NCI-H1694 treated with DMSO at 0.1 percent for 48 hours (cell line): ENCODE measurements at places on chromosomes 5 and 9.

DNA sequence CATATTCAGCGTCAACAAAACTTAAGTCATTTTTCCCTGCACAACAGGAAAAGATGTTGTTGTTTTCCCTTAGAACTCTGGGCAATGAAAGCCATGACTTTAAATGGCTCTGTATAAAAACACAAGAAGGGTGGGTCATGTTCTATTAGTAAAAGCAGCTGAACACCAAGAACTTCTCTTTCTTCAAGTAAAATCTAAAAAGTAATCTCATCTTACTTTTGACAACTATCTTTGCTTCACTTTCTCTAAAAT, 9.1 kb downstream of the PFDN1 start:
- DNase-seq: no peak

GRCh38 chr5:119058979-119059529, 11.8 kb upstream of the DMXL1 start:
- DNase-seq: no peak

DNA sequence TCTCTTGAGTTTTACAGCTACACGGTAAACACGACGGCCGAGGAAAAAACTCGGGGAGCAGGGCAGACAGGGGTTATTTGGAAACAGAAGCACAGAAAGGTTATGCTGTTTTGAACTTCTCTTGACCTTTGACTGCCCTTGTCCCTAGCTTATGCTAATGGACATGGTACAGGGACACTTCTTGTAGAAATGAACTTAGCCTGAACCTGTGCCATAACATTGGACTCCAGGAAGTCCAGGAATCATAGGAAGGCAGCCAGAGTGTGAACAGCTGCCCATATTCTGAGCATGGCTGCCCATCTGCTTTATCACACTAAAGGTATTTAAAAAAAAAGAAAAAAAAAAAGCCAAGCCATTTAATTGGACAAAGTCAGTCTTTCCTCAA, 46.1 kb downstream of the NR6A1 start:
- DNase-seq: no peak

DNA sequence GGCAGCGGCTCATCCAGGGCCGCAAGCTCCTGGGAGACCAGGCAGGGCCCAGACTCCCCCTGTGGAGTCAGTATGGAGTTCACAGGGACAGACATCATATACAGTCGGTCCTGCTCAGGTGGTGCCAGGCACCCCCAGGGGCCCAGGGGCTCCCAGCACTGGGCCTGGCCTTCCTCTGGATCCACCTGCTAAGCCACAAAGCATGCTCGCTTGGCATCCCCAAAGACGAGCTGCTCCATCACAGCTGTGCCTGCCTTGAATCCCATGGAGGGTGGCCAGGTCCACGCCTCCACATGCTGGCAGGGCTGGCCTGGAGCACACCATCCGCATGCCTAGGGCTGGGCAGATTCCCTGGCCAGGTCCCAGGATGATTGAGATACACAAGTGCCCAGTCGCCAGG, 4.6 kb downstream of the BICD2 start:
- peak; percentile 41 for DNase-seq

DNA sequence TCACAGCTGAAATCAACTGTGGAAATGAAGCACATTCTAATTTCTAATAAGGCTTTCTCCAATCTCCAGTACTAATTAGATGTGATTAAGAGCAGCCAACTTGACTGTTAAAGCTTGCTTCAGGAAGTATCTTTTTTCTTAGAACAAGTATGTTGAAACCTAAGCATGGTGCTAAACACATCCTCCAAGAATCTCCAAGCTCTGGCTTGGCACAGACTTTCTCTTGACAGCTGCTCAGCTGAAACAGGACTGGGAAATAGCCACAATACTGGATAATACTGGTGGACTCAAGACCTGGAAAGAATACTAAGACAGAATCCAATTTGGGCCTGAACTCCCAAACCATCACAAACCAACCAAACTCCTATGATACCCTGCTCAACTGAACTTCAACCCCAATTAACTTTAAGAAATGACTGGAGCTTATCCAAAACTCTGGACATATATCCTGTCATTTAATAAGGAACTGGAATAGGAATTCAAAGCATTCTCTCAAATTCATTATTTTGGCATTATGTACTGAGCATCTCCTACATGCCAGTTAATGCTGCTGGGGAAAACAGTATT, 16.2 kb downstream of the PRKAA1 start:
- no peak for DNase-seq

DNA sequence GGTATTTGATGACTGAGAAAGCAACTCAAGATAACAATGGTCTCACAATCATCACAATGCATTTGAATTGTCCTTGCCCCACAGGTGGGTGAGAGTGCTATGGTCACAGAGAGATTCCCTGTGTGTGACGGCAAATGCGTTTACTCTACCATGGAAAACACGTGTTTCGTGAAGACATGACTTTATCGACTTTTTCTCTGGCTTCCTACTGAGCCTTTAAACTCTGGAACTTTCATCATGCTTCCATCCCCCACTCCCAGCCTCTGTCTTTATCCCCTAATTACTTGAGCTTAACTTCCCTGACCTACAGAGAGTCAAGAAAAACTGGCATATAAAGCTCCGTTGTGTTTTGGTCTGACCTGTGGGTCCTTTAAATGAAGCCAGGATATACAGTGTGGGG, 414.1 kb upstream of the CLINT1 start:
- no peak for DNase-seq

- no peak for DNase-seq
Measured at GRCh38 chr9:108436448-108436847, 419.3 kb downstream of the ACTL7B start.

GRCh38 chr9:132582786-132583583, 579 bp downstream of the BARHL1 start:
- DNase-seq: no peak

DNA sequence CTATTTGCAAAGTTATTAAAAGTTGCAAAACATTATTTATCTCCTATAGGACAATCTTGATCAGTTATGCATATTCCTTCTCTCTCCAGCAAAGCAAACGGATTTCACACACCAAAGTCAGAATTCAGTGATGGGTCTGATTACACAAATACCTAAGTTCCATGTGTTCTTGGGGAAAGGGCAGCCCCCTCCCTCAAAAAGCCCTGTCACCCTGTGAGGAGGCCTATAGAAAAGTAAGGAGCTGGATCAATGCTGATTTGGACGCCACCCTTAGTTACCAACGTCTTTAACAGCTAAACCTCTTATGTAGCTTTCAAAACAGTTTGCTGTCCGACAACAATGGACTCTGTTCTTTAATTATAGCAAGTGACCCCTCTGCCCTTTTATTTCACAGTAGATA, 6.4 kb downstream of the ZNF608 start:
- DNase-seq: no peak

GRCh38 chr9:136793086-136793946, 2.2 kb downstream of the TMEM141 start:
- no peak for DNase-seq

- no peak for DNase-seq
Measured at GRCh38 chr9:85730916-85731630, 10.7 kb downstream of the AGTPBP1 start.

DNA sequence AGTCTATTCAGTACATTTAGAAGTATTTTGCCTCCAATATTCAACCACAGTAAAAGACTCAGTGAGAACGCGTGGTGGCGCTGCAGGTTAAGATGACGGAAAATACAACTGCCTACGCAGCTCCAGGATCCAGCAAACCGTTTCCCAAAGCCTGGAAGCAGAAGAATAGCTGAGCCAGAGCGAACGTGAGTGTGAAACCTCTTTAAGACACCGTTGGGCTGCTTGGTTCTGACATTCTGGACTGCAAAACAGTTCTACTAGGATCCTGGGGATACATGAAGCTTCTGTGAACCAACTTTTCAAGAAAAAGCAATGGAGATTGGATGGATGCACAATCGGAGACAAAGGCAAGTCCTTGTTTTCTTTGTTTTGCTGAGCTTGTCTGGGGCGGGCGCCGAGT, at the start of gene PCDHB16:
PCDHB16 (plus strand) TSS at position 140 of the 400 bp plus-strand sequence; CDS start at position 313, 173 bp downstream.
- DNase-seq: peak; percentile 59

DNA sequence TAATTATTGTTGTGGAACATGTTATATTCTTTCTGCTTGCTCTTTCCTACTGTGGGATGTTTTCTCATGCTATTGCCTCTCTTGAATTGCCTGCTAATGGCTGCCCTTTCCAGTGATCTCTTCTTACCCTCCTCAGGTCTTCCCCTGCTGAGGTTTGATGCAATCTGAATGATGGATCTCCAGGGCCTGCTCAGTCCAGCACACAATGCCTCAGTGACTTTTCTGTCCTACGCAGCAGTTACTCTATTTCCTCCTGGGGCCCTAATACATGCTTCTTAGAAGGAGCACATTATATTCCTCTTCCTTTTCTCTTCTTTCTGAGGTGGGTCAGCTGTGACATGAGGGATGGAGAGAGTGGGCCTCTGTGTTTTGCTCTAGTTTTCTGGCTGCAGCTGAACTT, at the start of gene SPINK14:
SPINK14 (plus strand) TSS at position 301 of the 400 bp plus-strand sequence. CDS start 1,187 bp downstream, outside the sequence.
- DNase-seq: no peak

- DNase-seq: no peak
Measured at GRCh38 chr5:34525761-34526160, 130.4 kb upstream of the RAI14 start.

GRCh38 chr5:39475881-39476842, 51.4 kb upstream of the DAB2 start:
- no peak for DNase-seq

DNA sequence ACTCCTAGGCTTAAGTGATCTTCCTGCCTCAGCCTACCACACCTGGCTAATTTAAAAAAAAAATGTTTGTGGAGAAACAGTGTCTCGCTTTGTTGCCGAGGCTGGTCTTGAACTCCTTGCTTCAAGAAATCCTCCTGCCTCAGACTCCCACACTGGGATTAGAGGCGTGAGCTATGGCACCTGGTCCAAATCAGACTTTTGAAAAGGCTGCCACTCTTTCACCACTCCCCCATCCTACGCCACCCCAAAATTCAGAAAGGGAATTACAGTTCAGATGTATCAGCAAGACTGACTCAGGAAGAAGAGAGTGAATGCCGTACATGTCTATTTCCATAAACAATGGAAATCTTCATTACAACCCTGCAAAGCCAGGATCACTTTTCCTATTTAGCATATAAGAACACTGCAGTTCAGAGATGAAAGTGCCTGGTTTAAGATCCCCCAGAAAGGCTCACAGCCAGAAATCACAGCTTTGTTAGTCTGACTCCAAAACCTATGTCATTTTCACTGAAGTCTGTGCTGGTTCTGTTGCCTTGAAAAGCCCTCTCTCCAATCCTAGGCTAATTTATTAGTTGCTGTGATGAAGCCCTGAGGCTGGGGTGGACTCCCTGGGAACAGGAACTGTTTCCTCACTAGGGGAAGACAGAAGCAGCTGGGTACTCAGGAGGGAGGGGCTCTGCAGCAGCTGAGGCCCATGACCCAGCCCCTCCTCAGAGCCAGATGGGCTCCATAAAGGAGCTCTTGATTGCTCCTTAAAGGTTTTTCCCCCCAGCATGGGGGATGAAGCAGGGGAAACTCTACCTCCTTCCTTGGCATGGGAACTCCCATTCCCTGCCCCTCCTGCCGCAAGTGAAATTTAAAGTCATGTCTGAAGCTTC, 3.1 kb downstream of the FBLL1 start:
- no peak for DNase-seq

DNA sequence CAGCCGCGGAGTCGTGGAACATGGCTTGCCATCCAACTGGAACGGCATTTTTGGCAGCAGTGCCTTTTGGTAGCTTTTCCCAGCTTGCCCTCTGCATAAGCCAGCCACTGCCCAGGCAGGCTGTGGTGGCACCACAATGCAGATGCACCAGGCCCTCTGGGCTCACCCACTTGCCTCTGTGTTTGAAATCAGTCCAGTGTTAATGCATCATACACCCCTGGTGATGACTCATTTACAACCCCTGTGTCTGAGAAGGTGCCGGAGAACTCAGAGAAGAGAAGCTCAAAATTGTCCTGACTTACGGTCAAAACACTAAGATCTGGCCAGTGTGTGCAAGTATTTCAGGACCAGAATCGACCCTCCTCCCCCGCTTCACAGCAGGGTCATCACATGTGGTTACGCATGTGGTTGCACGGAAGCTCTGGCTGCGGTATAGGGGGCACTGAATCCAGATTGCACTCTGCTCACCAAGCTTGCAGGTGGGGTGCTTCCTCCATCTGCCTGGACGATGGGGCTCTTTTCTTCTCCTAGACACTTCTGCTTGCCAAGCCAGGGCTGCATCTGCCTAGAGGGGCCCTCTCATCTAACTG, 66.5 kb upstream of the SMIM15 start:
- no peak for DNase-seq

- no peak for DNase-seq
Measured at GRCh38 chr5:121109817-121110216, 645.7 kb downstream of the PRR16 start.

GRCh38 chr5:135578305-135578684, 496 bp downstream of the CXCL14 start:
- DNase-seq: no peak

GRCh38 chr5:1836891-1837880, 36.0 kb downstream of the NDUFS6 start:
- no peak for DNase-seq

GRCh38 chr5:87782916-87783315, 370.2 kb upstream of the CCNH start:
- no peak for DNase-seq

DNA sequence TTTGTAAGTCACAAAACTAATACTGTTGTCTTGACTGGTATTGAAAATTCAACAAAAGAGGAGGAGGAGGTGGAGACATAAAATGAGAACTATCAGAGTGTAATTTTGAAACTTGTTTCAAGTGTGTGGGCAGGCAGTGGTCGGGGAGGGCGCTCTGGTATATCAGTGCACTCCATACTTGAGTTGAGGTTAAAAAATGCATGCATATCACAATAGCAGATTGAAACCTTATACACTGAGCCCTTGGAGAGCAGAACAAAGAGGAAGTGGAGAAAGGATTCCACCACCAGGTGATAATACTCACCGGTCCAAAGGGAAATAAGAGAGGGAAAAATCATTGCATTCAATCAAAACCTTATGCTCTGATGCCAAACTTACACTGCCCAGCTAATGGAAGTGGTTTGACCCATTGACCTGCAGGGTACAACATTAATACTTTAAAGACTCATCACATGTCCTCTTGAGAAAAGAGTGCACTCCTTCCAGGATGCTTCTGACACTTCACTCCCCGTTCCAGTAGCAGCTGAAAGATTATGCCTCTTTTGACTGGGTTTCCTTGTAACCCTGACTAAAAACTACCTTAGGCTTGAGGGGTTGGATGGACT, 79.5 kb upstream of the FAM169A start:
- DNase-seq: no peak

GRCh38 chr5:132420706-132421272, 51.3 kb downstream of the SLC22A5 start:
- no peak for DNase-seq

DNA sequence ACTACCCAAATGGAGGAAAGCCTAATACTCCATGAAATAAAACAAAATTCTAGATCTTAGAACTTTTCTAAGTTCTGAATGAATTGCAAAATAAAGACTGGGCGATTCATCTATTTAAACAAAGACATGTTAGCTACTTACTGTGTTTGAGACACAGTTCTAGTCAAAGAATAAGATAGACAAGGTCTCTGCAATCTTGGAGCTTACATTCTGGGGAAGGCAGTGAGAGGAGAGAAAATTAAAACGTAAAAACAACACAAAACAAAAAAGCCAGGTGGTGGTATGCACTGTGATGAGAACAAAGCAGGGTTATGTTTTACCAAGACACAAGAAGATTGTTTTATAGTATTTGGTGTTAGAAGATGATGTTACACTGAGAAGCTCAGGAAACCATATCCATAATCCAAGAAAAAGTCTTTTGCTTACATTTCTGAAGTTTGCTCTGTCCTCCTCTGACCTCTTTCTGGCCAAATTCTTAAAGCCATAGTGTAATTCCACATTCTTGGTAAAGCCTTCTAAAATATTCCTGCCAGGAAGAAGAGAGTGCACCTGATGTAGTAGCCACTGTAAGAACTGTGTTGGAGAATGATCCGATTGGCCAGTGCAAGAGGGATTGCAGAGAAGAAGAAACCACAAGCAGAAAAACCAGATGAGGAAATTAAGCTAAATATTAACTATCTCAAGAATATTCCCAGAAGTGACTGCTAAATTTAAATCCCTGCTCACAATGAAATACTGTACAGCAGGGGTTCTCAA, 218.4 kb downstream of the PCSK1 start:
- DNase-seq: no peak
